ENCODE measurements at places on chromosomes 1 and 21.

- DNase-seq: peak; percentile 5
These were observed 39.7 kb downstream of the SLC35A3 start for GRCh38 chr1:100009458-100009857.

DNA sequence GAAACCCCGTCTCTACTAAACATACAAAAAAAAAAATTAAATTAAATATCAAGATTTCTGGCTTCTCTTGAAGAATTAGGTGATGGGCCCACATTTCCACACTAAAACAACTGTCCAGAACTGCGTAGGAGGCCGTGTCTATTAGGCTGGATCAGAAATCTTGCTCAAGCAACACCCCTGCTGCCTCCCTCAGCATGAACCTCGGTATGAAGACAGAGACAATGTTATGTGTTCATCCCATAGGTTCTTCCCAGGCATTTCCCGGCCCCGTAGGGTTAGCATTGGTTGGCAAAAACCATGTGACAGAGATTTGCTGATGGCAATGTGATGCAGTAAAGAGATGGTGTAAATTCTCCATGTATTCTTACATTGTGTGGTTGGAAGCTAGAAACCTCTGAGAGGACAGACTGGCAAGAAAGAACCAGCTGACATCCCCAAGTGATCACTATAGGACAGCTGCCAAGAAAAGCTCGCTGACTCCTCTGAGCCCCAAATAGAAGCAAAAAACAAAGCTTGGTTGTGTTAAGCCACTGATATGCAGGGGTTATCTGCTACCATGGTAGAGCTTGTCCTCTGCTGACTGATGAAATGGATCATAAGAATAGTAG lies 34.5 kb downstream of the EBNA1BP2 start:
- DNase-seq: no peak

- peak; percentile 45 for DNase-seq
These were observed 18.8 kb upstream of the TENT5B start for GRCh38 chr1:27031235-27032118.

DNA sequence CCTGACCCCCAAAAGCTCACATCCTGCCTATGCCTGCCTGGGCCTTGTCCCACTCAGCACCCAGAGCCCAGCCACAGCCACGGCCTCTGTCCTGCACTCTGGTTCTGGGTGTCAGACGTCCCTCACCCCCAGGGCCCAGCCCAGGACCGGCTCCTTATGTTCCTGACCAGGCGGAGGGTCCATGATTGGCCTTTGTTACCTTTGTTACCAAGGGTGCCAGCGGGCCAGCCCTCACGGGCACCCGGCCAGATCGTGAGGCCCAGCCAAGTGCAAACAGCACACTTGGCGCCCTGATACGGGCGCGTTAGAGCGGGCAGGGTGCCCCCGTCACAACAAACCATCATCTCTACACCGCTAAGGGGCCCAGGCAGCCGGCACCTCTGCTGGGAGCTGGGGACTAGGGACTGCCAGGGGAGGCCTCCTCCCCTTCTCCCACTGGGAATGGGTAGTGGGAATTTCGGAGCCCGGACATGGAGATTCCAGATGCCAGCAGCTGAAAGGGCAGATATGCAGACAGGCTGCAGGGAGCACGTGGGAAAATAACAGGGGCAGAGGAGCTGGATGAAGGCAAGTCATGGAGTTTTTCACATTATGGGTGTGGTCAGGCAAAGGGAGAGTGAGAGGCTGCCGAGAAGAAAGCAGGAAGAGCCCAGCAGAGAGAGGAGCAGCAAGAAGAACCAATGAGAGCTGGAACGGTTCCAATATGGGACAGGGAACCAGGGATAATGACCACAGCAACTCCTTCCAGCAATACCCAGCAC lies 22.1 kb downstream of the HSPG2 start:
- no peak for DNase-seq

GRCh38 chr21:43331111-43331961 lies 95.6 kb downstream of the SIK1 start:
- no peak for DNase-seq

- no peak for DNase-seq
These were observed 54.7 kb downstream of the MRPS6 start for GRCh38 chr21:34128124-34128523.

DNA sequence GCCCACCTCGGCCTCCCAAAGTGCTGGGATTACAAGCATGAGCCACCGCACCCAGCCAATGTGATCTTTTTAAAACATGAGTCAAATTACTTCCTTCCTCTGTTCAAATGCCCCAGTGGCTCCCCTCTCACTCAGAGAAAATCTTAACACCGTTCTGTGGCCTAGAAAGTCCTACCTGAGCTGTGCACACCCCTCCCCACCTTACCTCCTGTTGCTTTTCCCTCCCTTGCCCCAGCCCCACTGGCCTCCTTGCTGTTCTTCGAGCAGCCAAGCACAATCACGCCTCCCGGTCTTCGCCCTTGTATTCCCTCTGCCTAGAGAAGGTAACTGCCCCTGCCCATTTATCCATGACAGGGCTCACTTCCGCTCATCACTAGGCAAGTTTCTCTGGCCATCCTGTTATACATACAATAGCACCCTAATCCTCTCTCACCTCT lies 62.6 kb upstream of the RPL11 start:
- DNase-seq: no peak

- no peak for DNase-seq
These were observed 95.3 kb downstream of the ABCA4 start for GRCh38 chr1:94025383-94026340.

GRCh38 chr1:60891281-60891680 lies 191.1 kb upstream of the NFIA start:
- DNase-seq: no peak

- DNase-seq: no peak
These were observed 98.0 kb upstream of the HP1BP3 start for GRCh38 chr1:20885121-20885520.

DNA sequence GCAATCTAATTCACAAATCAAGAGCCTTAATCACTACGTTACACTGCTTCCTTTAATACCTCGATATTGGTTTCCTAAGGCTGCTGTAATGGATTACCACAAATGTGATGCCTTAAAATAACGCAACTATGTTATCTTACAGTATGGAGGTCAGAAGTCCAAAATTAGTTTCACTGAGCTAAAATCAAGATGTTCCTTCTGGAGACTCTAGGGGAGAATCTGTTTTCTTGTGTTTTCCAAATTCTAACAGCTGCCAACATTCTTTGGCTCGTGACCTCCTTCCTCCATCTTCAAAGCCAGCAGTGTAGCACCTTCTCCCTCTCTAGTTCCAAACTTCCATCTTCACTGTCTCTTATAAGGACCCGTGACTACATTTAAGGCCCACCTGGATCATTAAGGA lies 335.0 kb upstream of the NFIA start:
- no peak for DNase-seq

GRCh38 chr1:25673962-25674806 lies 57.6 kb downstream of the MAN1C1 start:
- no peak for DNase-seq

DNA sequence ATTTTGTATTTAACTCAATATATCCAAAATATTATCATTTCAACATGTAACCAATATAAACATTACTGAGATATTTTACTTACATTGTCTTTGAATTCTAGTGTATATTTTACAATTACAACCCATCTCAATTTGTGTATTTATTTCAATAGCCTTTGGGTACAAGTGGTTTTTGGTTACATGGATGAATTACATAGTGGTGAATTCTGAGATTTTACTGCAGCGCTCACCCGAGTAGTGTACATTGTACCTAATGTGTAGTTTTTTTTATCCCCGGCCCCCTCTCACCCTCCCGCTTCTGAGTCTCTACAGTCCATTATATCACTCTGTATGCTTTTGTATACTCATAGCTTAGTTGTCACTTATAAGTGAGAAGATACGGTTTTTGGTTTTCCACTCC lies 117.0 kb upstream of the GALNT2 start:
- no peak for DNase-seq

DNA sequence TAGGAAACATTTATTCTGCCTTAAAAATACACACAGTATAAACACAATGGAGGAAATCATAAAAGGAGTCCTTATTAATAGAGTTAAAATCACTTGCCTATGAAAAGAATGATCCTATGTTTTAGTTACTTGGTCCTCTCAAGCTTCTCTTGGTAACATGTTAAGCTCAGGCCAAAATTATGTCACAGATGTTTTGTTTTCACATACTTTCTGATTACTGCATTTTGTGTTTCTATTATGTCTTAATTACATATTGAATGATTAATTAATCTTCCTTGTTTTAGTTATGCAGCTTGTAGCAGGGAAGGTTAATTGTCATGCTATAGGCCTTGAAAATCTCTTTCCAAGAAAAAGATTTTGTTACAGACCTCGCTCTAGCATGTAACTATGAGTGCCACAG lies 406.0 kb downstream of the PLA2G4A start:
- DNase-seq: no peak

GRCh38 chr1:233641029-233641428 lies 27.1 kb downstream of the KCNK1 start:
- DNase-seq: no peak

GRCh38 chr1:29650476-29650875 lies 414.2 kb downstream of the PTPRU start:
- no peak for DNase-seq

- DNase-seq: no peak
These were observed 254.4 kb downstream of the AKT3 start for GRCh38 chr1:243595527-243596210.

DNA sequence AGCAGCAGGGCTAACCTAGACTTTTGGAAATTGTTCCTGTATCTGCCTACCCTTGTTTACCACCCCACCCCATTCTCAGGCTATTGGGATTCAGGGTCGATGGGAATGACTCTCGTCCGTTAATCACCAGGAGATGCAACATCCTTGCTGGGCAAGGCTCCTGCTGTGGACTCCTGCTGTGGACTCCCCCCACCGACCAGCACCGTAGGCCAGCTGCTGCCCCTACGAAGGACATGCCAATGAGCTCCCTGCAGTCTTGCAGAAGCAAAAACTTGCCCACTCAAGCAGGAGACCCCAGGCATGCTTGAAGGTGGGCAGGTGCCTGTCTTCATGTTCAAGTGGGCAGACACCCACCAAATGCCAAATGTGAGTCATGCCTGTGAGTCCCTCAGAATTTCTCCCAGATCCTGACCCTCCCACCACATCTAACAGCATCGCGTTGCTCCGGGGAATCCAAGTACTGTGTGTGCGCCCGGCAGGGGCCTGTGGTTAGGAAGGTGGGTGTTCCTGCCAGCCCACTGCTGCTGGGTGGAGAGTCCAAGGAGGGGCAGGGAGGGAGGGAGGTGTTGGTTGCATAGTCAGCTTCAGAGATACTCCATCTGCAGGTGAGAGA lies 41.7 kb upstream of the SOX13 start:
- no peak for DNase-seq

DNA sequence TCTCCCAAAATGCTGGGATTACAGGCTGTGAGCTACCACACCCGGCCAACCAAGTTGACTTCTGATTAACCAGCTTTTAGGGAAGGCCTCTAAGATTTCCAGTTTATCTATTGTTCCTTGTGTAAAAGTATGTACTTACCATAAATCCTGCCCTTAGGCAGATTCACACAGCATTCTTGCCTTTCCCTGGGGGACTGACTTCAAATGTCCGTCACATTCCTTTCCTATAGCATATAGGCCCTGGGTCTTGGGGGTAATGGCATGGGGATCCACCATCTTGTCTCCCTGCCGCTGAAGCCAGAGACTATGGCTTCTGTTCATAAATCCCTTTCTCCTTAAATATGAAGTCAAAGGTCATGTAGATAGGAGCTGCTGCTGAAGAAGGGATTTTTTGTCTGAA lies 872 bp upstream of the PINK1 start:
- peak; percentile 8 for DNase-seq

DNA sequence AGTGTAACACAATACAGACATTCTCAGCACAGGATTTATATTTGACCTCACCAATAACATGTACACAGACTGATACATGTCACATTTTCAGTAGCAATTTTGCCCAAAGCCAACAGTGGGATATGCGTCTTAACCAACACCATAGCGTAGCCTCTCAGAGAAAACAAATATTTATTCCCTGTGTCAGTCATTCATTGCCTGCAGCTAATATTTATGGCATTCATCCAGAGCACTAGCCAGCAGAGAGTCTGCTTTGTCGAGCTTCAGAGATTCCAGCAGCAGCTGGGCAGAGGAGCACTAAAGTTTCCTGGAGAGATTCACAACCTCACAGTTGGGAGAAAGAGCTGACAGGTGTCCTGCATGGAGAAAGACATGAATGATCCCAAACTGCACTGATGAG lies 400.7 kb upstream of the DAB1 start:
- DNase-seq: no peak

DNA sequence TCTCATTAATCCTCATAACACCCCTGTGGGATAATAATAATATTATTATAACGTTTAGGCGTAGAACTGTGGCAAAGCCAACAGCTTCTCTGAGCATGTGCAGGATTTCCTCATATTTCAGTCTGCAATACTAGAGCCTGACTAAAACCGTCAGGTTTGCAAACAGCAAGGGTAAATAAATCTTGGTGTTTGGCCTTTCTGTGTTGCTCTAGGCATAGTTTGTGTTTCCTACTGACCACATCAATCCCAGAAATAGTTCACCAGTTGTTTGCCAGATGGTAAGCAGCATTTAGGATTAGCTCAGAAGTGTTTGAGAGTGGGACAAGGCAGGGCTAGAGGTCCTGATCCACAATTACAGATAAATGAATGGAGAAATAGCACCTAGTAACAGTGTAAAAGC lies 2.8 kb upstream of the KCNA3 start:
- DNase-seq: no peak

GRCh38 chr1:66690666-66691381 lies 61.4 kb upstream of the DYNLT5 start:
- no peak for DNase-seq
